ENCODE measurements at places on chromosomes 5 and 9. TPM values are rescaled to one million over a fixed set of nuclear protein-coding genes. Genes with fewer than 3 reads are reported as not detected.
A peak's percentile ranks its signal among the peaks of the same experiment; 100 is the strongest.

LHX2 gene
- total RNA-seq, result not detected

- no peaks in the 10 kb centered on the region for H3K36me3 ChIP-seq
- no peaks in the 10 kb centered on the region for H3K27me3 ChIP-seq
- H3K4me3 ChIP-seq, result no peak overlapping the region
- DNase-seq, result no peak
- peaks cover 39% of the 10 kb centered on the region for H3K4me1 ChIP-seq
Observed at GRCh38 chr9:113995963-113996362, 82.1 kb downstream of the AMBP start.

GRCh38 chr5:20572614-20573013 is 584.6 kb upstream of the CDH18 start:
- no peak overlapping the region for H3K4me3 ChIP-seq
- no peaks in the 10 kb centered on the region for H3K27me3 ChIP-seq
- H3K36me3 ChIP-seq, result no peaks in the 10 kb centered on the region

LCN10 gene
- total RNA-seq, result not detected

- peak; percentile 77 for DNase-seq
- peaks cover 4% of the 10 kb centered on the region for H3K27me3 ChIP-seq
- H3K4me3 ChIP-seq, result no peak overlapping the region
- no peaks in the 10 kb centered on the region for H3K36me3 ChIP-seq
- peak overlapping the region; percentile 60 for H3K27ac ChIP-seq
- no peaks in the 10 kb centered on the region for H3K4me1 ChIP-seq
Observed at GRCh38 chr5:42949348-42950115, 90.6 kb downstream of the ANXA2R start.

- H3K27ac ChIP-seq, result no peak overlapping the region
- H3K4me1 ChIP-seq, result no peaks in the 10 kb centered on the region
- no peaks in the 10 kb centered on the region for H3K27me3 ChIP-seq
Observed at GRCh38 chr5:157345485-157345884, 79.6 kb downstream of the CYFIP2 start.

PCDHGA12 gene
- total RNA-seq, result 13.7 TPM

UGT3A1 gene
- not detected for total RNA-seq

DNA sequence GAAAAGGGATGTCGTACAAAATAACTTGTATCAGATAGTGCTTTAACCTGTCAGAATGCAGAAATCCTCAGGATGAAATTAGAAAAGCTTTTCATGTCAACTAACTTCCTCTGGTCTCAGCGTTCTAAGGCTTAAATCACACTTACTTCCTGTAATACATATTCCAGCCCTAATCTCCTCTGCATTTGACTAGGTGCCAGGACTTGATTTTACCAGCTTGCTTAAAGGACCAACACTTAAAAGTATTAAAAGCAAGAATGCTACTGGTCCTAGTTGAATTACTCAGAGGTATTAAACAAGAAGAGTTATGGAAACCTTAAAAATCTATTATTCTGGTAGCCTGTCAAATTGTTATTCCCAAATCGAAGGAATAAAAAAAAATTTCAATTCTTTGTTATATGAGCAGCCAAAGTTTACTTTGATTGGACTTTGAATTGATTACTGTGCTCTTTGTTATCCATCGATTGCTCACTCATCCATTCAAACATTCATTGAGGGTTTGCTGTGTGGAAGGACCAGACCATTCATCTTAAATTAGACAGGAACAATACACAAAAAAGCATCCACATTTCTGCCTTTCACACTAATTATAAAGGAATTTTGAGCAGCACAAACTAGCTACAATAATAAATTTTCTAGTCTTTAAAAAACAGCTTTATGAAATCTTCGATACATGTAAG is 108.7 kb downstream of the MUSK start:
- H3K27me3 ChIP-seq, result no peaks in the 10 kb centered on the region
- H3K4me1 ChIP-seq, result peaks cover 8% of the 10 kb centered on the region
- H3K4me3 ChIP-seq, result no peak overlapping the region
- no peaks in the 10 kb centered on the region for H3K36me3 ChIP-seq

GRCh38 chr5:95734906-95735305 is 3.8 kb downstream of the RHOBTB3 start:
- no peak for DNase-seq
- no peaks in the 10 kb centered on the region for H3K27me3 ChIP-seq
- no peak overlapping the region for H3K4me3 ChIP-seq
- peaks cover 63% of the 10 kb centered on the region for H3K4me1 ChIP-seq

DNA sequence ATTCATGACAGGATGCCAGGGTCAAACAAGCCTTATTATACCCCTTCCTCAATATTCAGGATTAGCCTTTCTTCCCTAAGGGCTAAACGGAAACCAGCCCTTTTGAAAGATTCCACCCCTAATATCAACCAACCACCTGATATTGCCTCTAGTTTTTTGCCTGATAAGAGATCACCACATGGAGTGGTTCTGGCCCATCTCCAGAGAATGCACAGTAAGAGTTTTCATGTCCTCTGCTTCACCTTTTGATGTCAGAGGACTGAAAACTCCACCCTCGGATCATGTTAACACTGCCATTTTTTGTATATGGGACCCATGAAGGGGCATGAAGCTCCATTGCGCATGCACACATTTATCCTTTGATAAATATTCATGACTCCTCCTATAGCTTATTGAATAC is 5.8 kb upstream of the LNPEP start:
- no peak for DNase-seq
- H3K27ac ChIP-seq, result no peak overlapping the region
- H3K4me1 ChIP-seq, result peaks cover 10% of the 10 kb centered on the region
- no peak overlapping the region for H3K4me3 ChIP-seq
- no peaks in the 10 kb centered on the region for H3K36me3 ChIP-seq

- no peaks in the 10 kb centered on the region for H3K27me3 ChIP-seq
Observed at GRCh38 chr9:108484468-108484867, 371.3 kb downstream of the ACTL7B start.

GRCh38 chr5:76634661-76635060 is 11.5 kb upstream of the F2RL2 start:
- H3K27ac ChIP-seq, result no peak overlapping the region
- H3K4me1 ChIP-seq, result no peaks in the 10 kb centered on the region

SLC34A3 gene
- not detected for total RNA-seq

DNA sequence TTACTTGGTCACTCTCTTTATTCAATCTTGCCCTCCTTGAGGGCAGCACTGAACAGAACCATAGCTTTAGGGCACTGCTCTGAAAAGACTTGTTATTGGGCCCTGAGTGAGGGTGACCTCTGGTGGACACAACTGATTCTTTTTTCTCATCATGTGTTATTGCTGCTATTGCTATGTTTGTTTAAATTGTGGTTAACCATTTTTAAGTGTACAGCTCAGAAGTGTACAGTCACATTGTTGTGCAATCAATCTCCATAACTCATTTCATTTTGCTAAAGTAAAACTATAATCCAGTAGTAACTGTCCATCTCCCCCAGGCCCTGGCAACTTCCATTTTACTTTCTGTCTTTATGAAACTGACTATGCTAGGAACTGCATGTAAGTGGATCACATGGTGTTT is 351.1 kb upstream of the RIOK2 start:
- no peak for DNase-seq
- no peaks in the 10 kb centered on the region for H3K4me1 ChIP-seq
- no peak overlapping the region for H3K4me3 ChIP-seq

LCN1 gene
- not detected for total RNA-seq

RMI1 gene
- 6.2 TPM for total RNA-seq

DNA sequence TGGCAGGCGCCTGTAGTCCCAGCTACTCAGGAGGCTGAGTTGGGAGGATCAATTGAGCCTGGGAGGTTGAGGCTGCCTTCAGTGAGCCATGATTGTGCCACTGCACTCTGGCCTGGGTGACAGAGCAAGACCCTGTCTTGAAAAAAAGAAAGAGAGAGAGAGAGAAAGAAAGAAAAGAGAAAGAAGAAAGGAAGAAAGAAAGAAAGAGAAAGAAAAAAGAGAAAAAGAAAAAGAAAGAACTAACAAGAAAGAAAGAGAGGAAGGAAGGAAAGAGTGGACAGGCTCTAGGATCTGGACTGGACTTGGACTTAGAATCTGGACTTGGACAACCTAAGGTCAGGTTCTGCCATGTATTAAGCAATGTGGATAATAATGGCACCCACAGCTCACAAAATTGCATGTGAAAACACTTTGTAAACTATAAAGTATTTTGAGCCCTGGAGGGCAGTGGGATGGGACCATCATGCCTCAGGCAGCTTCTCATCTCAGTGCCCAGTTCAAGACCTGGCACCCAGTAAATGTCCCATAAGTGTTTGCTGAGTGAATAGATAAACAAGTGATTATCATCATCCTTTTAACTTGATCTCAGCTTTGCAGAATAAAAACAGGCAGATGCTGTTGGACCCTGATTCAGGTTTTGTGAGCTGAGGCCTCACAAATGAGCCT is 12.8 kb upstream of the PHF19 start:
- no peaks in the 10 kb centered on the region for H3K27me3 ChIP-seq
- no peaks in the 10 kb centered on the region for H3K36me3 ChIP-seq
- DNase-seq, result no peak
- no peak overlapping the region for H3K27ac ChIP-seq
- H3K4me3 ChIP-seq, result no peak overlapping the region

CCDC192 gene
- total RNA-seq, result not detected

GRCh38 chr5:179595916-179596315 is 27.6 kb downstream of the HNRNPH1 start:
- no peak for DNase-seq
- no peaks in the 10 kb centered on the region for H3K4me1 ChIP-seq
- no peaks in the 10 kb centered on the region for H3K27me3 ChIP-seq
- no peaks in the 10 kb centered on the region for H3K36me3 ChIP-seq
- H3K4me3 ChIP-seq, result no peak overlapping the region

GRCh38 chr9:94554439-94555331 is at the start of gene PCAT7:
PCAT7 (plus strand) TSS chr9:94555083.
- H3K4me1 ChIP-seq, result no peaks in the 10 kb centered on the region
- H3K36me3 ChIP-seq, result no peaks in the 10 kb centered on the region
- no peaks in the 10 kb centered on the region for H3K27me3 ChIP-seq
- no peak within 1 kb of the TSS for H3K4me3 ChIP-seq
- DNase-seq, result peak; percentile 66
- H3K27ac ChIP-seq, result no peak within 1 kb of the TSS

GRCh38 chr5:116343961-116344360 is 230.7 kb downstream of the SEMA6A start:
- no peaks in the 10 kb centered on the region for H3K4me1 ChIP-seq
- H3K27ac ChIP-seq, result no peak overlapping the region
- H3K27me3 ChIP-seq, result no peaks in the 10 kb centered on the region
- H3K36me3 ChIP-seq, result no peaks in the 10 kb centered on the region

AHRR gene
- total RNA-seq, result 1.8 TPM

GRCh38 chr9:6781476-6781875 is 23.7 kb downstream of the KDM4C start:
- no peaks in the 10 kb centered on the region for H3K27me3 ChIP-seq
- H3K27ac ChIP-seq, result no peak overlapping the region
- peaks cover 7% of the 10 kb centered on the region for H3K4me1 ChIP-seq

DNA sequence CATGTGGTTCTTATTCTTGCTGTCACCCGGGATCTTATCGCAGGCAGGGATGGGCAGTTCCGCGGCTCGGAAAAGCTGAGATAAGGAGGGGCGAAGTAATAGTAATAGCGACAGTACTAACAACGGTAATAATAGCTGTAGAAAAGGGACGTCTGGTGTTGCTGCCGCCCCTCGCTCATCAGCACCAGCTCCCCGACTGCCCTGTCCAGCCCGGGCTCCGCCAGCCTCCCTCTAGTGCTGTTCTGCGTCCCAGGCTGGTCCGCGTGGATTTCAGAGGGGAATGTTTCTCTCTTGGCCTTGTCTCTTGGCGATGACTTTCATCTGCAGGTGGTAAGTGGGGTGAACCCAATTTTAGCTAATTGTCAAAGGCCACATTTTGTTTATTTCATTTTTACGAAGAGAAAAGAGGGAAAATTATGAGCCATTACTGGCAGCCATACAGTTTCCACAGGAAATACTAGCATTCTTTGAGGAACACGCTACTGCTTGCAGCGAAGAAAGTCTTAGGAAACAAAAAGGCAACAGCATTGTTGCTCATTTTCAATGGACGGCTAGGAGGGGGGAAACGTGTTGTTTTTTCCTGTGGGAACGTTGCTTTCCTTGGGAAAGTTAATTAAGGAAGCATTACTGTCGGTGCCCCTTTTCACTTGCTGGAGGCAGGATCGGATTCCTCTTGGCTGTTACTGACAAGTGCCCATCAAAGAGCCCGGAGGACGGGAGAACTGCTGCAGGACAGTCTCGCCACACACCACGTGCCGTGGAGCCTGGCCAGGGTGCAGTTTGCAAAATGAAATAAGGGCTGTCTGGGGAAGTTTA is 762 bp downstream of the SNCAIP start:
- H3K27ac ChIP-seq, result no peak overlapping the region
- H3K4me1 ChIP-seq, result peaks cover 16% of the 10 kb centered on the region
- H3K36me3 ChIP-seq, result no peaks in the 10 kb centered on the region
- H3K27me3 ChIP-seq, result peaks cover 19% of the 10 kb centered on the region
- H3K4me3 ChIP-seq, result no peak overlapping the region
- peak; percentile 14 for DNase-seq

DNA sequence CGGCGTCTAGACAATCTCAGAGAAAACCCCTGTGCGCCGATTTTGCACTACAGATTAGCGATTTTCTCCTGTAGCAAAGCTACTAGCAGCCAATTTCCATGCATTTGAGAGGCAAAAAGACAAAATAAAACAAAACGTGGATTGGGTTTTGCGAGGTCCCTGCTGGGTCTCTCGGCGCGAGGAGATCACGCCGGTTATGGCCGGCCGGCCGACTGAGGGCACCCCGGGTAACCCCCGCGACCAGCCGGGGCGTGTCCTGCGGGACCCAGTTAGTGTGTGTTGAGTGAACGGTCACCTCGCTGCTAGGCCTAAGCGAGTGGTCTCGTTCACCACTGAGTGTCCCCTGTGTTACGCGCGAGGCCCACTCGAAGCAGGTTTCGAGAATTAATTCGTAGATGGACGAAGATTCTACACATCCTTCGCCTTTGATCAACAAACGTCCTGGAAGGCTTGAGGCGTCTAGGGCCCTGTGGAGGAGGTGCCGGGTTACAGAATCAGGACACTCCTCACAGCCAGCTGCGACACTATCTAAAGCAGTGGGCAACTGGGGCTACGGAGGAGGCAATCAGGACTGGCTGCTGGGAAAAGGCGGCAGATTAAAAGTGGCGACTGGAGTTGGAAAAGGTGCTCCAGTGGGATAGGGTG is 764 bp upstream of the VDAC1 start:
- H3K27me3 ChIP-seq, result no peaks in the 10 kb centered on the region
- H3K4me3 ChIP-seq, result peak overlapping the region; percentile 41
- H3K4me1 ChIP-seq, result peaks cover 36% of the 10 kb centered on the region

SPARC gene
- total RNA-seq, result 965 TPM

GOLGA2 gene
- total RNA-seq, result 35.8 TPM
